NCI-H187 treated with DMSO at 0.1 percent for 48 hours (cell line): ENCODE measurements at places on chromosomes 1 and 21.

- no peak for DNase-seq
Observed at GRCh38 chr1:148264374-148265276, 112.5 kb upstream of the NBPF11 start.

GRCh38 chr1:53951697-53952096, 5.5 kb downstream of the LRRC42 start:
- DNase-seq: no peak

DNA sequence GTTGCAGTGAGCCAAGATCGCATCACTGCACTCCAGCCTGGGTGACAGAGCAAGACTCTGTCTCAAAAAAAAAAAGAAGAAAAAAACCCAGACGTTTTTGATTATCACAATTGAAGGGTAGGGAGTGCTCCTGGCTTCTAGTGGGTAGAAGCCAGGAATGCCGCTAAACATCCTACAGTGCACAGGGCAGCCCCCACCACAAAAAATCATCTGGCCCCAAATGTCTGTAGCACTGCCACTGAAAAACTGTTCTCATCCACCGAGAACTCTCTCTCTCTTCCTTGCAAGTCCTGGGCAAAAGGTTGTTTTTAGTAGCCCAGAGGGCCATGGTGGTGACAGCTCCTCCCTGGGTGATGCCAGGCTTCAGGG, 35.6 kb upstream of the GPR157 start:
- DNase-seq: no peak

DNA sequence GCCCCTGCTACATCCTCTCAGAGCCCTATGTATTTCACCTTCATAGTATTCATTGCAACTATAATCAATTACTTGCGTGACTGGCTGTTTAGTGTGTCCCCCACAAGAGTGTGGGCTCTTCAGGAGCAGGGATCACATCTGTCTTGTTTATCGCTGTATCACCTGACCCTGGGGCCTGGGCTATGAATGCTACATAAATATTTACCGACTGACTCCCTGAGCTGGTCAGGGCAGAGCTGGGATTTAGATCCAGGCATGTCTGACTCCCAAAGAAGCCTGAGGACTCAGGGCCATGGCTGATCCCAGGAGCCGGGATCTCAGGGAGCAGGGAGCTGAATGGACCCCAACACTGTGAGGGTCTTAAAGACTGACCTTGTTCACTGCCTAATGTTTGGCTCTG, 49.7 kb downstream of the AHDC1 start:
- DNase-seq: no peak

DNA sequence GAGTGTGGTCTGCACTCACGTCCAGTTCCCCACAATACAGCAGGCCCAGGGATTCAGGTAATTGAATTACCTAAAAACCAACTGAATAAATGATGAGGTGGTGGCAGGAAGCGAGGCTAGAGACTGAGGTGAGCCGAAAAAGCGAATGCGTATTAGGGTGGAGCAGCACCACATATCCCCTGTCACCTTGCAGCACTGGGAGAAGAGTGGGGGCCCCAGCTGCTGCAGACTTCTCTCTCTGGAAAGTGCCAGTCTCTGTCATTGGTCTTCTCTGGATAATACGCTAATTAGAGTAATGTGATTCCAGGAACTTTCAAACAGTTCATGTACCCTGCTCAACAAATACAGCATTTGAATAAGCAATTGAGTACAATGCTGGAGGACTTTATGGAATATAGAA, 199.0 kb downstream of the RPS6KC1 start:
- DNase-seq: no peak

DNA sequence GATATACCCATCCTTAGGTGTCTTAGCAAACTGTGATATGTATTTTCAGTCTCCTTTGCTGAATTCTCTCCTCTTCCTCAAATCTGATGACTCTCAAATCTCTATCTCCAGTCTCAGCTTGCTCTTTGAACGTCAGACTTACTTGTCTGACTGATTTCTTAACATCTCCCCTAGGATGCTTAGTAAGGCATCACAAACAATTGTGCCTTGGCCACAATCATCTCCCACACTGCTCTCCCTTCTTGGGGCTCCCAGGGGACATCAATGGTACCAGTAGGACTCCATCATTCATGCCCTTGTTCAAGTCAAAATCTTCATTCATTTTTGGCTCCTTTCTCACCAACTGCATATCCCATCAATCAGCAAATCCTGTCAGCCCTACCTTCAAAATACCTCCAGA, 42.0 kb downstream of the GNG12 start:
- no peak for DNase-seq
